ENCODE measurements at places on chromosomes 4 and X.

- peak; percentile 35 for DNase-seq
Observed at GRCh38 chr4:113476800-113477199, 284.7 kb downstream of the CAMK2D start.

DNA sequence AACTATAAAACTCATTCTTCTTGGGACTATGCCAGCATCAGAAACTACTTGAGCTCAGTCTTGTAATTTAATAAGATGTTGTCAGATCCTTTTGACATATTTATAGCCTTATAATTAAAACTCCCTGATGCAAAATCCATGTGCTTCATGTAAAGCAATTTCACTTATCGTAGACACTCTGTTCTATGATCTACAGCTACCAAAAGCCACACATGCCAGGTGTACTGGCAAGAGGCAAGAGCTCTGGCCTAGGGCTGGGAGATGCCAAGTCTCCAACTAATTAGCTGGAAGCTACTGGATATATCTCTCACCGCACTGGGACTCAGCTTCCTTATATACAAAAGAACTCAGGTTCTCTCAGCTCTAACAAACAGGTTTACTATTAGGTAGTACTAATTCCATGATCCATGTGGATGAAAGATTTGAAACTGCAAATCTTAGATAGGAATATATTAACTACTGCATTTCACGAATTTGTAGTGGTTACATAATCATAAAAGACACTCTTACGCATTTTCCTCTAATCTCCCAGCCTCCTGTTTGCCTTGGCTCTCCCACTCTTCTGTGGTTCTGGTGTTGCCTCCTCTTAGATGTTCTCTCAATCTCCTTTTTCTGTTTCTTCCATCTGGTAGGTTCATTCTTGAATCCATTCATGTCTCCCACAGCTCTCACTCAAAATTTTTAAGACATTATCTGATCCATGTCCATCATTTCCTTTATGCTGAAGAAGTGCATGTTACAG lies 103.0 kb downstream of the HHIP start:
- no peak for DNase-seq

DNA sequence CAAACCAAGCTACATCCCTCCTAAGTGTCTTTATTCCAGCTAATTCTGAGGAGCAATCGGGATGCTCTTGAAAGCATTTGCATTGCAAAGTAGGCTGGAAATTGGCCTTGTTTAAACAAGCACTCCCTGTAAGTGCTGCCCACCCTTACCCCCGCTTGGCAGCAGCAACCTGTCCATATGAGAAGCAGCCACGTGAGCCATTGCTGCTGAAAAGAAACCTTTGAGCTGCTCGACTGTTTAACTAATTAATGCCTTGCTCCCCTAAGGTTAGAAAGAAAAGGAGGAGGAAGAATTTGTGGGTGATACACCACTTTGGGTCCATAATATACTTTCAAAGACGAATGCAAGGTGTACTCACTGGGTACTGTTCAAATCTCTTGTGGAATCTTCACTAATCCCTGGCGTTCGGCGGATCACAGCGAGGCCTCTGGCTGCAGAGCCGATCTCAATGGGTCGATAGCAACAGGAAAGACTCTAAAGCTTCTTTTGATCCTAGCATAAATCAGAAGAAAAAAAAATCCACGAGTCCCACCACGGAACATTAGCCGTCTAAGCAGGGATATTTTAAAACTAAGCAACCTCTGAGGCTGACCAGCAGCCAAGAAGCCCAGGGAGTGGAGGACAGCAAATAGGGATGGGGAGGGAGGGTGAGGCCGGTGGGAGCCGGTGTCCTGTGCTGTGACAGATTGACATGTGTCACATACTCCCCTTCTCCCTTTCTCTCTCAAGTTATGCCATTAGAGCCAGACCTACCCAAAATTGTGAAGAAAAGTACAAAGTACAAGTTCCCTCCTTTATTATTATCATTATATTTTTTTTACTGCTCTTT lies 37.2 kb upstream of the MGST2 start:
- no peak for DNase-seq

DNA sequence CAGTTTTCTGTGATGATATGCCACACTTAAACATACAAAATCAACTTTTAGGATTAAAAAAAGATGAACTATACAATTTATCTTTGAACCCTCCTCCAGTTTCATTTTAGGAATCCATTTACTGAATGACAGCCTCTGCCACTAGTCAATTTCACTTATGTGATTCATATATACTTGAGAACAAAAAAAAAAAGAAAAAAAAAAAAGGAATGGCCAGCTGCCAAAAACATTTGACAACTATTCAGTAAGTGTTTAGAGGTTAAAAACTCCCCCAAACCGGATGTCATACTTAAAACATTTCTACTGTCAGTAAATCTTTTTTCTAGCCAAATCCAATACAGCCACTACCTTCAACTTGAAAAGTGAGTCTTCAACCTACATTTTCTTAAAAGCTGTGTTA lies 266.7 kb upstream of the MAGEB2 start:
- DNase-seq, result peak; percentile 38

GRCh38 chr4:96784336-96784735 lies 944.4 kb downstream of the PDHA2 start:
- DNase-seq, result no peak

GRCh38 chr4:40933272-40934053 lies 183.7 kb downstream of the NSUN7 start:
- DNase-seq, result peak; percentile 27

GRCh38 chr4:36277533-36277932 lies 3.9 kb upstream of the DTHD1 start:
- no peak for DNase-seq

GRCh38 chr4:159016593-159017024 lies 86.3 kb upstream of the RAPGEF2 start:
- DNase-seq, result peak; percentile 26

DNA sequence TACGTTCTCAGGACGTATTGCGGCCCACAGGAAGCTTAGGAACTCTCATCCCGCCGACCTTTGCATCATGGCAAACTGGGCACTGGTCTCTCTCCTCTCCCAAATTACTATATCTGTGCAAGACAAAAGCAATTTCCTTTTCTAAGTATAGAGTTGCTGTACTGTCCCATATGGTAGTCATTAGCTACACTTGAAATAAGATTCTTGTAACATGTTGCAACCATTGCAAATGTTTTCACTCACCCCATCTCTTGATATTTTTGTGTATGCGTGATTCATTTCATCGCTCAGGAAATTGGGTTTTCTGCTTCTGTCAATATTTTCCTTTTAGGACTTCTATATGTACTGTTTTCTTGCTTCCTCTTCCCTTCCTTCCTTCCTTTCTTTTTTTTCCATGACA lies 15.7 kb downstream of the ARMCX6 start:
- DNase-seq, result peak; percentile 60

GRCh38 chr4:73702796-73703287 lies 37.5 kb upstream of the CXCL8 start:
- no peak for DNase-seq

- no peak for DNase-seq
Observed at GRCh38 chr4:82818664-82819662, 20.4 kb upstream of the SCD5 start.

- DNase-seq, result no peak
Observed at GRCh38 chrX:103098488-103098887, 5.5 kb upstream of the NXF3 start.

DNA sequence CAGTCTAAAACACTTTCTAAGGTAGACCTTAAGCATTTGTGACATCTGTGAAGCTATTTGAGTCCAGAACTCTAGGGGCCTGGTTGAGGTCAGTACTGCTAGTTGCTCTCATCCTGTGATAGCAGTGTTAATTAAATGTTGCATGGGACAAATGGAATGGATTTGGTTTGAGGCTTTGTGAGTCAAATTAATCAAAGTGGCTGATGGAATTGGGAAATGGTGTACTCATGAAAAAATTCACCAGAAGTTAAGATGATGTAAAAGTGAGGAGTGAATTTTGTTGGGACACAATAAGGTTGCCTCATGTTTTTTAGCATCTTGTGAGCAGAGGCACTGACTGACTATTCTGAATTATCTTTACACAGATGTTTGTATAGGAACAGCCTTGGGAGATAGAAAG lies 99.2 kb upstream of the ARSJ start:
- peak; percentile 56 for DNase-seq

- DNase-seq, result no peak
Observed at GRCh38 chr4:22708961-22709360, 16.2 kb downstream of the GBA3 start.

DNA sequence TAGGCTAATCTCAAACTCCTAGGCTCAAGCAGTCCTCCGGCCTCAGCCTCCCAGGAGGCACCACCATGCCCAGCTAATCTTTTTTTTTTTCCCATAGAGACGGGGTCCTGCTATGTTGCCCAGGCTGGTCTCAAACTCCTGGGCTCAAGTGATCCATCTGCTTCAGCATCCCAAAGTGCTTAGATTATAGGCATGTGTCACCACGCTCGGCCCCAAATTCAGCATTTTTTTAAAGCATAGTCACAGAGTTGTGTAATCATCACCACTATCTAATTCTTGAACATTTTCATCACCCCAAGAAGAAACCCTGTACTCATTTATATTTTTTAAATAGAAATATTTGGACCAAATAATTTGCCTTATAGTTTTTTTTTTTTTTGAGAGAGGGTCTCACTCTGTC lies 10.3 kb downstream of the CENPI start:
- DNase-seq, result peak; percentile 80

- peak; percentile 38 for DNase-seq
Observed at GRCh38 chr4:153535772-153536513, 69.8 kb downstream of the TMEM131L start.

DNA sequence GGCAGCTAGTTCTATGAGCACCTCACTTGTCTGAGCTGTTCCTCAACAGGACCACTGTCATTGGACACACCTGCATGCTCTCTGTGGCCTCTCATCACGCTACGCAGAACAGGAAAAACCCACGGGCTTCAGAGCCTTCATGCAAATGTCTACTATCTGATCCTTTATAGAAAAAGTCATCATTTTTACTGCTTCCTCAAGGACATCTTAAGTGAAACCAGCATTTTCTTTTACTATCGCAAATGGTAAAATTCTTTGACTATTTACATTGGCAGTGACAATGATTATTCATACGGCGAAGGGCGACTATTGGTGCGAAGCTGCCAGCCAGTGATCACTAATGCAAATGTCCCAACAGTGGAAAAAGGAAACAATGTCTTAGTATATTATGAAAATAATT lies 147.0 kb downstream of the AFAP1 start:
- DNase-seq, result no peak

GRCh38 chr4:112234952-112235609 lies 3.5 kb downstream of the AP1AR start:
- DNase-seq, result peak; percentile 90

- DNase-seq, result no peak
Observed at GRCh38 chr4:19021617-19022016, 1000.1 kb upstream of the LCORL start.

DNA sequence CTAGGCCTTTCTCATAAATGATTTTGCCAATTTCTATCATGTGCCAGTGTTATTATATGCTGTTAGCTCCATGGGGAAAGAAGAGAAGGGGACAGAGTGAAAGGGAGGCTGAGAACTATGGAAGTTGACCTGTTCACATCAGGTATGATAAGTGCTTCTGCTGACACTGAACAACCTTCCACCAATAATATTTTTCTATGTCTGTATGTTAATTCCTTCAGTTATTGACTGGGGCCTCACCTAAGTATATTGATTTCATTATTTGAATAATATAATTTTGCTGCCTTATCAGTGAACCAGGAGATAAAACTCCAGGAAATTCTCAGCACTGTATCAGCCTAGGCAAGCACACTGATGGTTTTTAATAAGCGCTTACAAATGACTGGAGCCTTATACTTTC lies 262.8 kb downstream of the SNCA start:
- no peak for DNase-seq

DNA sequence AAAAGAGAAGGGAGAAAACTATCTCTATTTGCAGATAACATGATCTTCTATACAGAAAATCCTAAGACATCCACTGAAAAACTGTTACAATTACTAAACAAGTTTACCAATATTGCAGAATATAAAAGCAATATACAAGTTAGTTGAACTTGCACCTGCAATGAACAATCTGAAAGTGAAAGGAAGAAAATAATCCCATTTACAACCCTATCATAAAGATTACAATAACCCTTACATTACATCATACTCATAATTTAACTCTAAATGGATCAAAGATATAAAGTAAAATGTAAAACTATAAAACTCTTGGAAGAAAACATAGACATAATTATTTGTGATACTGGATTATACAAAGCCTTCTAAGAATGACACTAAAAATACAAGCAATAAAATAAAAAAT lies 77.2 kb downstream of the GSTCD start:
- no peak for DNase-seq

DNA sequence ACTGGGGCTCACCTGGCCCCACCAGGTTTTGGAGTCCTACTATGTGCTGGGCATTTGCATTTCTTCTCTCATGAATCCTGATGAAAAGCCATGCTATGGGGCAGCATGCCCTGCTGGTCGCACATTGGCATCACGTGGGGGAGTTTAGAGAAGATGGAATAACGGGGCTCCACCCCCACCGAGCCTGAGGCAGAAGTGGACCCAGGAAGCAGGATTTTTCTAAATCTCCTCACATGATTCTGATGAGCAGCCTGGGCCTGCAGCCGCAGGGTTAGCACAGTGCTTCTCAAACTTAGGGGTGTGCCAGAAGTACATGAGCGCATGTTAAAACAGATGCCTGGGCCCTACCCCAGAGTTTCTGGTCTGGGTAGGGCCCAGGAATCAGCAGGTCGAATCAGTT lies 4.6 kb upstream of the SORCS2 start:
- DNase-seq, result no peak

- no peak for DNase-seq
Observed at GRCh38 chr4:71587995-71588394, 195.9 kb downstream of the GC start.

DNA sequence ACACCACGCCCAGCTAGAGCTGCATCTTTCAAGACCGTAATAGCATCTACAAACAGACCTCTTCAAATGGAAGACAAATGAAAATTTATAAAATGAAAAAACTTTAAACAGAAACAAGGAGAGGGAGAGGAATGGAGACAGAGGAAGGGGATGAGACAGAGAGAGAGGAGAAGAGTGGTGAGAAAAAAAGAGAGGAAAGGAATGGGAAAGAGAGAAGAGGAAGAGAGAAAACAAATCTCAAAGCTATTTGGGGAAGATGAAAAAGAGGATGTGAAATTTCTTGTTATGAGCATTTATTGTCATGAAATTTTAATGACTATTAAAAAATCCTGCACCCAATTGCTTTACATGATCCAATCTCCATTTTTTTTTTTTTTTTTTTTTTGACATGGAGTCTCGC lies 726.9 kb downstream of the GRID2 start:
- DNase-seq, result no peak

- peak; percentile 90 for DNase-seq
Observed at GRCh38 chr4:2745981-2746806, 9.9 kb downstream of the TNIP2 start.

GRCh38 chr4:101028886-101029285 lies 318.4 kb downstream of the PPP3CA start:
- no peak for DNase-seq

All from EH (cell line).